ENCODE measurements at places on chromosomes 7 and 10.

- DNase-seq, result no peak
Observed at GRCh38 chr7:75808106-75808505, 5.5 kb downstream of the CCL24 start.

DNA sequence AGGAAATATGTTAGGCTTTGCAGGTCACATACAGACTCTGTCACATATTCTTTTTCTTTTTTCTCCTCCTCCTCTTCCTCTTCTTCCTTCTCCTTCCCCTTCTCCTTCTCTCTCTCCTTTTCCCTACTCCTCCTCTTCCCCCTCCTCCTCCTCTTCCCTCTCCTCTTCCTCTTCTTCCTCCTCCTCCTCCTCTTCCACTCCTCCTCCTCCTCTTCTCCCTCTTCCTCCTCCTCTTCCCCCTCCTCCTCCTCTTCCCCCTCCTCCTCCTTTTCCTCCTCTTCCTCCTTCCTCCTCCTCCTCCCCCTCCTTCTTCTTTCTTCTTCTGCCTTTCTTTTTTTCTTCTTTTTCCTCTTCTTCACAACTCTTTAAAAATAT, 159.8 kb downstream of the KIF20B start:
- DNase-seq, result no peak

GRCh38 chr7:95636140-95636940, 40.0 kb upstream of the PDK4 start:
- peak; percentile 3 for DNase-seq

- no peak for DNase-seq
Observed at GRCh38 chr7:44381494-44382220, 56.3 kb upstream of the CAMK2B start.

GRCh38 chr7:21383227-21384220, 44.4 kb upstream of the SP4 start:
- DNase-seq, result no peak

DNA sequence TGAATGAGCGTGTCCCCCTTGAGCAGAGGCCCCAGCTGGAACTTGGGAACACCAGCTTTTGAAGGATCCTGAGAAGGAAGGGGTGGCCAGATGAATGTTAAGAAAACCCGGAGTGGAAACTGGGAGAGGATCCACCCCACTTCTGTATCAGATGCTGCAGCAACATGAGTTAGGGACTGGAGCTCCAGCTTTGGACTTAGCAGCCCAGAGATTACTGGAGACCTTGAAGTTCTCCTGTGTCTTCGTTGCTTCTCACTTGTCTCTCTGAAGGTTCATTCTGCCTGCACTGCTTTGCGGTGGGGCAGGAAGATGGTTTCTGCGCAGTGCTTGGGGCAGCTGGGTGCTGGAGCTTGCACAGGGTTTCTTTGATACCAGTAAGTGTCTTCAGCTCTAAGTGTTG, 9.3 kb downstream of the TMEM248 start:
- DNase-seq, result peak; percentile 36

DNA sequence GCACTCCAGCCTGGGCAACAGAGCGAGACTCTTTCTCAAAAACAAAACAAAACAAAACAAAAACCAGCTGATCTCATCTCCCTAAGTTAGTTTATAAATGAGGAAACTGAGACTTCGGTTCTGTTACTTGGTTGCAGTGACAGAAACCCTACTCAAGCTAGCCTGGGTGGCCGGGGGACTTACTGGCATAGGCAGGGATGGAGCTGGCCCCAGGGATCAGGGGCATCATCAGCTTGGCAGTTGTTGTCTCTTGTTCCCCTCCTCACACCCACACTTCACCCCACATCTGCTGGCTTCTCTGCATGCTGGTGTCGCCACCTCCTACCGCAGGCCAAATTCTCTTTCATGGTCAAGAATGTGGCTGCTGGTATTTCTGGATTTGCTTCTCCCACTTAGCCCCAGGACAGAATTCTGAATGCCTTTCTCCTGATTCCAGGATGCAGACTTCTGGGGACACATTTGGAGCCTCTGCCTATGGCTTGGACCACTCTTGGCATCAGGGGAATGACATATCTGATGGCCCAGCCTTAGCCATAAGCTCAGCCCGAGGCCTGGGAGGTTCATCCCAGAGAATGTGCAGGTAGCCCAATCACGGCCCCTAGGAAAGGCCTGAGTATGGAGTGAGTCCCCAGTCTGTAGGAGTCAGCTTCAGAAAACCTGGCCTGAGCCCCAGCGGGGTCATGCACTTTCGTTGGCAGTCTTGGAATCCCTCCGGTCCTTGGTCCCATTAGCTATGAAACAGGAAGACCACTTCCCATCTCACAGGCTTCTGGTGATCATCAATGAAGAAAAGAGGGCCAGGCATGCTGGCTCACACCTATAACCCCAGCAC, 41.6 kb upstream of the CTBP2 start:
- DNase-seq, result no peak

DNA sequence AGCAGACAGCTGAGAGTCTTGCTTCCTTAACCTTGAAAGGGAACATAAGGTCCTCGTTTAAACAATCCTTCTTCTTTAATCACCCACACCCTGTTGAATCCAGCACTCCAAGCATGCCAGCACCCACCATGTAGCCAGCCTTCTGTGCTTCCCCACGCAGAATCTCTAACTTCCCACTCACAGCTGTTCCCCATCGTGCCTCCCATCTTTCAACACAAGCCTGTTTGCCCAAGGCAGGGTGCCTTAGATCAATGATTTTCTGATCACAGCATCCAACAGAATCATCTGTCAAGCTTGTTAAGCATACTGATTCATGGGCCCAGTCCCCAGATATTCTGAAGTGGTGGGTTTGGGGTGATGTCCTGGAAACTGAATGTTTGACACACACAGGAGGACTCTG, 530.8 kb downstream of the SH2D4B start:
- DNase-seq, result no peak

- no peak for DNase-seq
Observed at GRCh38 chr7:67496589-67496988, 500.0 kb downstream of the TYW1 start.

- no peak for DNase-seq
Observed at GRCh38 chr10:12243864-12244620, 48.1 kb downstream of the CDC123 start.

- peak; percentile 37 for DNase-seq
Observed at GRCh38 chr7:44973610-44974401, 5.0 kb downstream of the MYO1G start.

GRCh38 chr10:85098835-85099521, 770.6 kb downstream of the CCSER2 start:
- DNase-seq, result no peak

DNA sequence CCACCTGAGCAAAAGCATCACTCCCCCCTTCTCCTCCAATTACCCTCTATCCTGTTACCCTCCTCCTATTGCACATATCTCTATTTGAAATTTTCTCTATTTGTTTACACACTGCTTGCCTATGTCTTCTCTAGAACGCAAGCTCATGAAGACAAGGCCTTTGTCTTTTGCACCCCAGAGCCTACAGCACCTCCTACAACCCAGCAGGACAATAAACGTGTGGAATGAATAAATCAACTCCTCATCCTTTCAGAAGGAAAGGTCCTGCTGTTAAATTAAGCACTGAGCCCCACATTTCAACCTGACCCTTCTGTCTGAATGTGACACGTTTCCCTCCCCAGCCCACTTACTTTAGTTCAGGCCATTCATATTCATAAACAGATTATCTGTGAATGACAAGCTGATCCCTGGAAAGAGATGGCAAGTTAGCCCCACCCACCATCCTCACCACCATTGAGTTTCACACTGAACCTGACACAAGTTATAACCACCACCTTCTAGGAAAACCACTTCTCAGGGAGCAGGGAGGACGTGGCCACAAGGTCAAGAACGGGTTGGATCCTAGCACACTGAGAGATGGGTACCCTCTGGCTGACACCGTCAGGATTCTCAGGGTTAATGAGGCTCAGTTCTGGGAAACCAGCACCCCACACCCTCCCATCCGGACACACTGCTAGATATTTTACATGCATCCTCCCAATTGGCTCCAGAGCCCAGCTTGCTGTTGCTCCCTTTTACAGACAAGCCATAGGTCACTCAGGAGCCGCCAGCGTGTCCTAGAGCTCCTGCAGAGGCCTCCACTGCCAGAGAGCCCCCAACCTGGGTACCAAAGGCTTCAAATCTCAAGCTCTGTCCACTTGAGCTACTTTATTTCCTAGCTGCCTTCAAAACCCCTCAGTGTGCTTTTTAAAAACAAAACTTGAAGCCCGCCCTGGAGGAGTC, 934 bp downstream of the PRTFDC1 start:
- no peak for DNase-seq

DNA sequence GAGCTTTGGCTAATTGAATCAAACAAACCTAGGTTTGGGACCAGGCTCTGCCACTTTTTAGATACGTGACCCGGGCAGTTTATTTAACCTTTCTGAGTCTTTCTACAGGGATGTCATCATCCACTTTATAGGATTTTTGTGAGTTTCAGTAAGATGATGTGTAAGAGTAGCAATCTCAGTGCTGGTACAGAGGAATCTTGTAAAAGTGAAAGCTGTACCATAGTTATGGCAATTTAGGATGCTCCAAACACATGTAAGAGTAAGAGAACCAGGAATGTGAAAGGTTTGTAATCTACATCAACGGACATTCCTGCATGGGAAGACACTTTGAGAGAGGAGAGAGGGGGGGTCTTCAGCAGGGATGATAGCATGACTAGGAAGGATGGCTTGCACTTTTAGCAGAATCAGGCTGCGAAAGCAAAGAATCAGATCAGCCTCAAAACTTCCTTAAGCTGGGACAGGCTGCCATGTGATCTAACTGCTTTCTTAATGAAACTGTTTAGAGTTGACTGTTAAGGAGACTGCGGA, 968 bp downstream of the NOLC1 start:
- DNase-seq, result no peak

DNA sequence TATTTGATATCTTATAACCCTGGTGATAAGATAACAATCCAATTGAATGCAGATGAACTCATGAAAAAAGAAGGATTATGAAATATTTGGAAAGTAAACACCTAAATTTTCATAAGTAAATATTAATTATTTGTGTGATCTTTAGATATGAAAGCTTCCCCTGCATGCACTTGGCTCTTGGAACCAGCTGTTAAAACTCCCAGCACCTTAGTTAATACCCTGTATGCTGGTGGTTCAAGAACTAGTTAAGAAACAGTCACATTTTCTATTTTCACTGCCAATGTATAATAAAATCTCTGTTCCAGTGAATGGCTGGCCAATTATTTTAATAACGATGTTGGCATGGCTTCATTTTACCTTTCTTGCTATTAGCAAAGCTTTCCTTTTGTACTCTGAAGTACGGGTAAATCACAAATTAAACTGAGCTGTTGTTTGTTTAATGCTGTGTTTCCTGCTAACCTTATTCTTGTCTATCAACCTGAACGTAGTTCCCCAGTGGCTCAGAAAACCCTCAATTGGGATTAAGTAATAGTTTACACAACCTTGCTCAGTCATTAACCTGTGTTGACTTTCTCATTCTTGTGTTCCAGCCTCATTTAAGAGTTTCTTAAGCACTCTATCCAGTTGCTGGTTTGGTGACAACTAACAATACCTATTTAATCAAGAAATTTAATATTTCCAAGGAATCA, 38.9 kb downstream of the MET start:
- DNase-seq, result no peak

GRCh38 chr10:74150204-74150989, at the start of gene AP3M1:
Gene AP3M1, minus strand, starts transcription at chr10:74150828. Its CDS starts 12,449 bp downstream, at chr10:74138379.
- DNase-seq, result no peak

DNA sequence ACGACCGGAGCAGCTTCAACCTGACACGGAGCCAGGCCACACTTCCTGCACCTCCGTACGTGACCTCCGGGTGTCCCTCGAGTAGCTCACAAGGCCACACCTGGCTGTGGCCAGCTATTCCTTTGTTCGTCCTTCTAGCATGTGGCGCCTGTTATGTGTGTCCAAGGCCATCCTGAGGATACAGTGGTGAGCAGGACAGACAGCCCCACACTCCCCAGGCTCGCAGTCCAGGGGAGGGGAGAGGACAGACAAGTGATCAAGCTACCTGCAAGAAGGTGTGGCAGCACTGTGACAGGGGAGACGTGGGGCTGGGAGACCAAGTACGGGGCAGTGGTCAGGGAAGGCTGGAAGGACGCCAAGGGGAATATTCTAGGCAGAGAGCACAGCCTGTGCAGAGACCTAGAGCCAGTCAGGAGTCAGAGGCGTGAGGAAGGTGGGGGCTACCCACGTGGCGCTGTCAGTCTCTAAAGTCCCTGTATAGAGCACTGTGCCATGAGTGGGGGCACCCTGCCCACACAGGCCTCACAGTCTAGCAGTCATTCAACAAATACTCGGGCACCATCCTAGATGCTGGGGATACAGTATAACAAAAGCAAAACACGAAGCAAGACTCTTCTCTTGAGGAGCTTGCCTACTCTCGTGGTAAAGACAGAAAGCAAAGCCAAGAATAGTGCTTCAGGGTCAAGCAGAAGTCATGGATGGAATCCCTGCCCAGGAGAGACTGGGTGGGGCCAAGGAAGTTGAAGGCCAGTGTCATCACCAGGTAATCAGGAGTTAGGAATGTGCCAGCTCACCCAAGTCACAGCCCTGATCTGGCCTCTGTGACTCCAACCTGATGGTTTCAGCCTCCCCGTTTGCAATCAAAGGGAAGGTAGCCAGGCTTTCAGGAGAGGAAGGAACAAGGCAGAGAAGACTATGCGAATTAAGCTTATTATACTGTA, 58.6 kb downstream of the PROSER2 start:
- DNase-seq, result no peak

DNA sequence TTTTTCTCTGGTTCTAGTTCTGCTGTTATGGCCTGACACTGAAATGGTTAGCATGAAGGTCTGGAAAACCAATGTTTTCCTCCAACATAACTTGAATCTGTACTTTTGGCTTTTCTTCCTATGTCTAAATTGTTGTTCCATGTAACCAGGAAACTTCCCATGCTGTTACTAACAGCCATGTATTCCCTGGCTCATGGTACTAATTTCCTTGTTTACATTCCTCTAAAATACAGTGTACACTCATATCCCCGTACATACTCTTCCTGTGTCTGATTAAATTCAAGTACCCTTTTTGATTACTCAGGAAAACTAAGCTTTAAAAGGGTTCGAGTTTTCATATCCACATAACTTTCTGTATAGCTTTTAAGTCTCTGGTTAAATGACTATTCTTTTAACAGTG, 12.3 kb upstream of the ACSM6 start:
- no peak for DNase-seq

DNA sequence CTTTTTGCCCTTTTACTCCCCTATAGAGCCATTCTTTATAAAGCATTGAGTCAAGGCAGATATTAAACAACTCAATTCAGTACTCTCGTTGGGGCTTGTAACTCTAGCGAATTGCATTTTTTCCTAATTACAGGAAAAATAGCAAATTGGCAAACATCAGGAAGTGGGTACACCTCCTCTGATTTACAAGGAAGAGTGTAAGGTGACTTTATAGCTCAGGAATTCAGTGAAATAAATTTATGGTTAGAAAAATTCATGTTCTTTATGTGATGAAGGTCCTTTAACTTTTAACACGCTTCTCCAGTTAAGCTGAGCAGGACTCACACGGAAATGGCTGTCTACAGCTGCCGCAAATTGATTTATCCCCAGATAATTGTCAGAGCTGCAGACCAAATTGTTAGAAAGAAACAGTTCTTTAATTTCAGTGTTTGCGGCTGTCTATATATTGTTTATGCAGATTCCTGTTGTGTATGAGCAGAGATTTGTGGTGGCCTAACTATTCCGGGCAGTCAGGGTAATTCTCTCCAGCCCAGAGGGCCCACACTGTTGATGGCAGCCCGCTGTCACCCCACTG, 151.1 kb upstream of the MKI67 start:
- DNase-seq, result no peak

All from brain microvascular endothelial cell (primary cell).